ENCODE measurements at places on chromosomes 7 and 10.

GRCh38 chr10:14605231-14605925 is 169.3 kb downstream of the FAM107B start:
- no peak for DNase-seq

GRCh38 chr10:20105236-20105635 is 289.0 kb downstream of the PLXDC2 start:
- no peak for DNase-seq

GRCh38 chr10:97825020-97825760 is 24.5 kb upstream of the GOLGA7B start:
- DNase-seq: no peak

DNA sequence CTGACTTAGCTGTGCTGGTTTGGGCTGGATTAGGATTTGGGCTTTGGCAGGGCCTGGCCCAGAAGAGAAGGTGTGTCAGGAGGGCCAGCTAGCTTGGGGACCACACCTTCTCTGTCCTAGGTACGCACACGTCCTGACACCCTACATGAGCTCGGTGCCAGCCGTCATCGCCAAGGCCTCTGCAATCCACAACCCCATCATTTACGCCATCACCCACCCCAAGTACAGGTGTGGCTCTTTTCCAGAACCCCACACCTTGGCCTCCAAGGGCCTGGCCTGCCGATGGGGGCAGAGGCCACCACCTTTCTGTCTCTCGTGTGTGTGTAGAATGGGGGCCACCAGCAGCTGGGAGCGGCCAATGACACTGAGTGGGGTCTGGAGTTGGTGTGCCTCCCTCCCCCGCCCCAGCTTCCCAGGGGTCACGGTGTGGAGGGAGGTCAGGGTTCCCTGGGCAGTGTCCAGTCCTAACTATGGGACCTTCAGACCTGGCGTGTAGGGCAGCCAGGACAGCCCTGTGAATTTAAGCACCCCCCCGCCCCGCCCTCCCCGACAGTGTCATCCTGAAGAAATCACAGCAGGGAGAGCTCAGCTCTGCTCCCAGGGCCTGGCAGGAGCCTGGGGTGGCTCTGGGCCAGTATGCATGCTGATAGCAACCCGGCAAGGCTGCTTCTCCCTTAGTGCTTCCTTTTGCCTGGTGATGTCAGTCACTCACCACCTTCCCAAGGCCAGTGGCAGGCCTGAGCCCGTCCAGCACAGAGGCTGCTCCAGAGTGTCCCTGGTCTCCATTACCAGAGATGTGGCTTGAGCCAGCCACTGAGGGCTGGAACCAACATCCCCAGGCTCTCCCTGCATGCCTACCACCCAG is 6.9 kb upstream of the LDB3 start:
- DNase-seq: no peak

DNA sequence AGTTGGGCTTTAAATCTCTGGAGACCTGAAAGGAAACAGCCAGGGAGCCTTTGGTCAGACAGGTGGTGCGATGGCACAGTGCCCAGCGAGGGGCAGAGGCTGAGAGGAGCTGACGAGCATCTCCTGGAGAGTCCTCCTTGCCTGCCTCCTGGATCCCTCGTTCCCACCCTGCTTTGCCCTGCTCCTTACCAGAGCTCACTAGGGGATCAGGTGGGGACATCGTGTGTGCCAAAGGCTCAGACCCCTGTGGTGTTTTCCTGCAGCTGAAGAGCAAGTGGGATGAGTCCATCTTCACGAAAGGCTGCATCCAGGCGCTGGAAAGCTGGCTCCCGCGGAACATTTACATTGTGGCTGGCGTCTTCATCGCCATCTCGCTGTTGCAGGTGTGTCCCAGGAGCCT is 21.8 kb upstream of the SH2D4B start:
- no peak for DNase-seq

DNA sequence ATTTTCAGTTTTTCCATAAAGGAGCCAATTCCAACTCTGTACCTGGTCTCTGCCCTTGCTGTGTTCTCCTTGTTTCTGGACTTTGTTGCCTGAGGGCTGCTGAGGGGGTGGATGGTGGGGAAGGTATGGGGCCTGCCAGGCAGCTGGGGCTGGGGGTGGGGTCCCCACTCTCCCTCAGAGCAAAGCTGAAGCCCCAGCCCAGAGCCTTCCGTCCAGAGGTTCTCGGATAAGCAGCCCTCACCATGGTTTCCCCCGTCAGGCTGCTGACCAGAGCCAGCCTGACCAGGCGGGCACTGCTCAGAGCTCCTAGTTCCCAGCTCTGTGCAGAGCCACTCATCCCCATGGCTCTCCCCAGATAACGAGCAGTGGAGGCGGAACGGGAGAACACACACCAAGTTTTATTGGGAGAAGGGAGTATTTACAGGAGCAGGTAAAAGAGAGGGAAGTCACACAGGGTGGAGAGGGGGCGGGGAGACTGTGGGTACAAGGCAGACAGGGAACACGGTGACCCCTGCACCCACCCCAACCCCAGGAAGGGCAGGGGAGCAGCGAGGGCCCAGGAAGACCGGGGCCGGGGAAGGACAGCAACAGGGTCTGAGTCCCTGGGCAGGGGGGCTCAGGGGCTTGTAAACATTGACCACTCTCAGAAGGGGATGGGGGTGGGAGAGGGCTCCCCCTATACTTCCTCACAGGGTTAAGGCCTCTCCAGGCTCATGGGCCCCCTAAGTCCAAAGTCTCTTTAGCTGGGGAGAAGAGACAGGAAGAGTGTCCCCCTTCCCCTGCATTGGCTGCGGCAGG is 5.8 kb downstream of the GNB2 start:
- DNase-seq: no peak

GRCh38 chr10:133170092-133170491 is 10.1 kb downstream of the KNDC1 start:
- no peak for DNase-seq

DNA sequence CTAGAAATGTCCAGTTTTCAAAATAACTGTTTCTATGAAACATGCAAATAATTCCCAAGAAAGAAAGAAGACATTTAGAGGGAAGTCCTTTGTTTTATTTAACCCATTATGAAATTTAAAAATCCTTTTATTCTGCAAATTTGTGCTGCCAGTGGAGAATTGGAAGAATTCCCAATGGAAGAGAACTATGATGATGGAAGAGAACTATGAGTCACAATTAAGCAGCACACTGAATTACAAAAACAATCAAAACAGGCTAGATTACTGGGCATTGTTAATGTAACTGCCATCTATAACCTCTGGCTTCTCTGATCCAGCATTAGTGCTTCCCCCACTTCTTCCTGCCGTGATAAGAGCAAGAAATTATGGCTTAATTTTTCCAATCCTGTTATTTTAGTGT is 126.2 kb upstream of the FEZF1 start:
- DNase-seq: no peak

DNA sequence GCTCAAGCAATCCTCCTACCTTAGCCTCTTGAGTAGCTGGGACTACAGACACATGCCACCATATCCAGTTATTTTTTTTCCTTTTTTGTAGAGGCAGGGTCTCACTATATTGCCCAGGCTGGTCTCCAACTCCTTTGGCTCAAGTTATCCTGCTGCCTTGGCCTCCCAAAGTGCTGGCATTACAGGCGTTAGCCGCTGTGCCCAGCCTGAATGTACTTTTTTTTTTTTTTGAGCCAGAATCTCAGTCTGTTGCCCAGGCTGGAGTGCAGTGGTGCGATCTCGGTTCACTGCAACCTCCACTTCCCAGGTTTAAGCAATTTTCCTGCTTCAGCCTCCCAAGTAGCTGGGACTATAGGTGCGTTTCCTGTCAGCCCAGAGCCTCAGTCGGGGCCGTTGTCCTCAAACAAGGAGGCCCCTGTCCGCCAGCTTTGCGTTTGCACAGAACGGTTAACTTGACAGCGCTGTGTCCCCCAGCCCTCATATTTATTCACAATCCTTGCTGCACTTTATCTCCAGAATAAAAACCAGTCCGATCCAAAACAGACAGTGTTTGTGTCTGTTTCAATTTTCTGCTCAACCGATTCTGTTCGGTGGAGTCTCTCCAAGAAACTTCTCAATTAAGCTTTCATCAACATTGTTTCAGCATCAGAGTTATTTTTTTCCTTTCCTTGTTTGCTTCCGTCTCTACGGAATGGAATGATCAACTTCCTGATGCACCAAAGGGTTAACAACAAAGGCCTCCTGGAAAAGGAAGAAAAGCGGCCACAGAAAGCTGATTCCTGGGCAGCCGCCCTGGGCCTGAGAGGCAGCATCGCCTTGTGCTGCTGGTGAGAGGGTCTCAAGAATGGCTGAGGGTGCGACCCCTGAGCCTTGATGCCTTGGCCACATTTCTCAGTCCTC is 64.5 kb downstream of the PDIA4 start:
- no peak for DNase-seq

- no peak for DNase-seq
These were observed 129.6 kb downstream of the PRPF18 start for GRCh38 chr10:13716081-13717071.

- no peak for DNase-seq
These were observed 106.0 kb upstream of the INSYN2A start for GRCh38 chr10:127302343-127302742.

- no peak for DNase-seq
These were observed 28.3 kb downstream of the NCAPG2 start for GRCh38 chr7:158676171-158676840.

DNA sequence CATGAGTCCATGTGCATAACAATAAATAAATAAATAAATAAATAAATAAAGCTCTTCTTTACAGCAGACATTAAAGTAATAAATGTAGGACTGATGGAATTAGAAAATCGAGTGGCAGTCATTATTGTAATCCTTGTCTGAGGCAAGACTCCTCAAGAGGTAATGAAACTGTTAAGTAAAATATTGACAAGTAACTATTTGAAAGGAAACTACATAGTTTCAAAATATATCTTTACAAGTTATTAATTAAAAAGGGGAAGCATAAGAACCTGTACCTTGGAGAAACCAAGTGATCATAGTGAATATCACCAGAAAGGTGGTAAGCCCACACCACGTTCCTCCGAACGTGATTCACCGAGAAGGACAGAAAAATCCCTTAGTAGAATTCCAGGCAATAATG is 285.6 kb upstream of the SORCS1 start:
- DNase-seq: no peak

DNA sequence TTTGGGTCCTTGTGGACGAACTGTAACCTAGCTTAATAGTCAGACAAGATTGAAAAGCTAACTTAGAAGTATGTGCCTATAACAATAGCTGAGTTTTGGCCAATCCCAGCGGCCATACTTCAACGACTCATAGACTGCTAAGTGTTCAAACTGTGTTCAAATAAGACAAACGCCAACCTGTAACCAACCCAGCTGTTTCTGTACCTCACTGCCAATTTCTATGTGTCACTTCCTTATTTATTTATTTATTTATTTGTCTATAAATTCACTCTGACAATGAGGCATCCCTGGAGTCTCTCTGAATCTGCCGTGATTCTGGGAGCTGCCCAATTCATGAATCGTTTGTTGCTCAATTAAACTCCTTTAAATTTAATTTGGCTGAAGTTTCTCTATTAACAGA is 21.7 kb downstream of the ST8SIA6 start:
- no peak for DNase-seq

DNA sequence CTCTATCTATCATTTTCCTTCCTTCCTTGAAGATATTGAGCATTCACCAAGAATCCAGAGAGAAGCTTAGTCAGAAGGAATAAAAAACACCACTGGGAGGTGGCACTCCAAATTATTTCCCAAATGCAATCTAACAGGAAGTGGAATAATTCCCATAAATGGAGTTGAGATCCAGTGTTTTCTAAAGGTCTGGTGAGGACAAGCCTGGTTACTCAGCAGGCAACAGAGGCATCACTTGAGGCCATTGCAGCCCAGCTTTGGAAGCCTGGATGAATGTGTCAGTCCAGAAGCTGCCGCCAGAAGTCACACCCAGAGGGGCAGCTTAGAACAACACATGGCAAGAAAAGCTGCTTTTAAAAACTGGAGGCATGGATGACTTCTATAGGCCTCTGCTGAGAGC is 288.9 kb upstream of the KLF6 start:
- no peak for DNase-seq

DNA sequence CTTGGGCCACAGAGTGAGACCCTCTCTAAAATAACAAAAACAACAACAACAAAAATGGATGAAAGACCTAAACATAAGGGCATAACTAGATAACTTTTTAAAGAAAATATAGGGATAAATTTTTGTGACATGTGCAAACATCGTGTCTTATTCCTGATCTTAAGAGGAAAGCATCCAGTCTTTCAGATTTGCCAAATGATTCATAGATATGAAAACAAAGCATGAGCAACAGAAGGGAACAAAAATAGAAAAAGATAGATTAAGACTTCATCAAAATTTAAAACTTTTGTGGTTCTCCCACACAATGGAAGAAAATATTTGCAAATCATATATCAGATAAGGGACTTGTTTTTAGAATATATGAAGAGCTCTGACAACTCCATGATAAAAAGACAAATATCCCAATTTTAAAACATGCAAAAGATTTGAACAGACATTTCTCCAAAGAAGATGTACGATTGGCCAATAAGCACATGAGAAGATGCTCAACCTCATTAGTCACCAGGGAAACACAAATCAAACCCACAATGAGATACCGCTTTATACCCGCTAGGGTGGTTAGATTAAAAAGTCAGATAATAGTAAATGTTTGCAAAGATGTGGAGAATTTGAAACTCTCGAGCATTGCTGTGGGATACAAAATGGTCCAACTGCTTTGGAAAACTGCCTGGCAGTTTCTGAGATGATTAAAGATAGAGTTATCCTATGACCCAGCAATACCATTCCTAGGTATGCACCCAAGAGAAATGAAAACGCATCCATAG is 20.3 kb downstream of the PPIF start:
- no peak for DNase-seq

DNA sequence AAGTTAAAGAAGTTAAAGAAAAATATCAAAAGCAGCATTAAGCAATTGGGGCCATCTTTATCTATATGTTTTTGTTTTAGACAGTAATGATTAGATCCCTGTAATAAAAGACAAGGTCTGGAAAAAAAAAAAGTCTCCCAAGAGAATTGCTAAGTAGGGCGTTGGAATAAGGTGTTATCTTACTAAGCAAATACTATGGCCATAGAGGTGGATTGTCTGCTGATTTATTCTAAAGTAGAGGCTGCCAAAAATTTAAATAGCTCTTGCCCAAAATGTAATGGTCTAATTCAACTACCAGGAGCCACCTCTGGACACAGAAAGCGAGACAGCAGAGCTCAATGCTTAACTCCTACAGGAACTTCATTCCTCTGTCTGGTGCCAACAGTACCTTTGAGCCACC is 71.6 kb downstream of the HERPUD2 start:
- no peak for DNase-seq

GRCh38 chr7:117092785-117093184 is 139.5 kb downstream of the ST7 start:
- no peak for DNase-seq

DNA sequence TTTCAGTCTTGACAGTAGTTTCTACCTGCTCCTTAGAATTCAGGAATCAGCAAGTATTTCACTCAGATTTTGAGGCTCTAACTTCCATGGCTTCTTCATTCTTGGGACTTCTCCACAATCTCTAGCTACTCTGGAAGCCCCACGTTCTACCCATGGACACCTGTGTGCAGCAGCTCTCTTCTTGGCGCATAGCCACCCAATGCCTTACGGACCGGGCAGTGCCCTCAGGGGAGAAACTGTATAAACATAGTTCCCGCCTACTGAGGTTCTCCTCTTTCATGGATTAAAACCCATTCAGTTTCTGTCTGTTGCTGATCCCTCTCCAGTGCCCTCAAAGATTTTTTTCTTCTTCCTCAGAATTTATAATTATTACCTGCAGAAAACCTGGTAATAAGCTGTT is 177.1 kb downstream of the SORCS1 start:
- no peak for DNase-seq

GRCh38 chr7:37440738-37441385 is 7.8 kb downstream of the ELMO1 start:
- DNase-seq: no peak

Measured in stimulated activated CD4-positive, alpha-beta T cell treated with anti-CD3 and anti-CD28 coated beads, Interleukin-1b, Interleukin-23, amount 100 ng/mL, for 1 hour (primary cell).